ENCODE measurements at places on chromosomes 1 and 21.

DNA sequence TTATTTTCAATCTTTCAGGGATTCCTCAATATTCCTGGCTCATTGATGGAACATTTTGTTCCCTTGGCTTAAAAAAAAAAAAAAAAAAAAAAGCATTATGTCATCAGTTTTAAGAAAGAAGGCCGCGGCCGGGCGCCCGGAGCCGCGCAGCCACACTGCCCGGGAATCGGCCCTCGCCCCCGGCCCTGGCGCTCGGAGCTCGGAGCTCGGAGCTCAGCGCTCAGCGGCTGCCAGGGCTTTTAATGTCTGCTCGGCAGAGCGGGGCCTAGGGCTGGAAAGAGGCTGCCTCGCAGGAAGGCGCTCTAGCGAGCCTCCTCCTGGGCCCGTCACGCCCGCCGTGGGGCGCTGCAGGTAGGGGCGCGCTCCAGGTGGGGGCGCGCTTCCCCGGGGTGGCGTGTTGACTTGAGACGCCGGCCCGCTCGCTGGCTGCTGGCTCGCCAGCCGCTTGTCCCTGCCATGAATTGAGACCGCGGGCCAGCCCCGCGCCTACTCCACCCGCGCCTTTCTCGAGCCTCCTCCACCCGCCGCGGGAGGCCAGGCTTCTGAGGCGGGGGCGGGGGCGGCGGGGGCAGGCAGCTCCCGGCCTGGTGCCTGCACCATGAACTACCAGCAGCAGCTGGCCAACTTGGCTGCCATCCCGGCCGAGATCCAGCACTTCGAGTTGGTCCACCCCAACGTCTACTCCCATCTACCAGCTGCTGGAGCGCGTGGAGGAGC is 5.4 kb upstream of the TDRD5 start:
- no peak for ATAC-seq

DNA sequence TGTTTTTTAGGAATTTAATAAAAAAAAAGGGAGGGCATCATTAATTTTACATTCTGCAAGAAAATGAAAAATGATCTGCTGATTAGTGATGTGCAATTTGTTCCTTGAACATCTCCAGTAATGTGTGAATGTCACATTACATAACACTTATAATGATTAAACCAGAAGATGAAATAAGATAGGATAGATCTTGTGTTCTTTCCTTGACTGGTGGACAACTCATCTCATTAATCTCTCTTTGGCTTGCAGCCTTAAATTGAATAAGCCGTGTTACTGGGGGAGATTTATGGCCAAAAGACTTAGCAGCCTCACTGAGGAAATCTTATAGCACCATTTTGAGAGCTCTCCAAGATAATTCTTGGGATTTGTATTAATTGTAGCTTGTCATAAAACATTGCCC is 217.2 kb downstream of the ST6GALNAC3 start:
- ATAC-seq = no peak

- ATAC-seq = peak; percentile 51
These were observed at the start of gene TNFRSF1B for GRCh38 chr1:12166834-12167492. Gene TNFRSF1B (plus strand): TSS chr1:12166991. CDS start chr1:12167092, 101 bp downstream.

DNA sequence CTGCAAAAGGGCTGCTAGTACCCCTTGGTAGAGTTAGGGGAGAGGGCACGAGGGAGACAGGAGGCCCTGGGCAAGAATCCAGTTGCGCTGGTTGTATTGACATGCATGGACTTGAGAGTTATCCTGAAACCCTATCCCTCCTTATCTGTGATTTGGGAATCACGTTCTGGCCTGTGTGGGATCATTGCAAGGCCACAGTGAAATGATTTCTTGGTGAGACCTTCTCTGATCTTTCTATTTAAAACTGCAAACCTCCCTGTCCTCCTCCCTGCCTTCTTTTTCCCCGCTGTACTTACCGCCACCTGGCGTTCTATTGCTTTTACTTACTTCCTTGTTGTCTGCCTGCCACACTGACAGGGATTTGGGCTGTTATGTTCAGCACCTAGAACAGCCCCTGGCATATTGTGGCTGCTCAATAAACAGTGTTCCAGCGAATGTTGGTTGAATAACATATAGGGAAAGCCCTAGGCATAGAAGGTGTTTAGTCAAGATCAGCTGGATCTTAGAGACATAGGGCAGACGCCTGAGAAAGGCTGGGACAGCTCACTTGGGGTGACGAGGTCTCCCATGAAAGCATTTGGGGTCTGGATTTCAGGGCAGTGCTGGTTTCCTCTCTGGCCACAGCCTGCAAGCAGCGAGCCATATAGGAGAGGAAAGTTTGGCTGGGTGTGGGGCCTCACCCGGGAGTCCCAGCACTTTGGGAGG is 25.6 kb downstream of the ALPL start:
- ATAC-seq = no peak

GRCh38 chr1:28447679-28448078 is 58.2 kb upstream of the RCC1 start:
- no peak for ATAC-seq

DNA sequence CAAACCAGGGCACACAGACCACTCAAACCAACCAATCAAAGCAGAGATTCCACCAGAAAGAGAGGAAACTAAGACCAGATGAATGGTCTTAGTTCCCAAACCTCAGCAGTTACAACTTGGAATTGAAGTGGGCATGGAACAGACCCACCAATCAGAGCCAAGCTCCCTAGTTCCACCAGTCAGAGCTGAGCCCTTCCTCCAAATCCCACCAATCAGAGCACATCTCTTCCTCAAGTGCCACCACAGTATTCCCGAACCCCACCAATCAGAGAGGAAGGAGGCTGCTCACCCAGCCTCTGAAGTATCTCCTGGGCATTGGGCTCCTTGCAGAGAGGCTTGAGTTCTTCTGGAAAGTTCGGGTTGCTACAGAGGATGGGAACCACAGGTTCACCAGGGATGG is 1.4 kb downstream of the GUCA2A start:
- ATAC-seq = no peak

- no peak for ATAC-seq
These were observed 378.9 kb upstream of the RUNX1 start for GRCh38 chr21:35428001-35428320.

- ATAC-seq = no peak
These were observed 215.3 kb upstream of the NFIA start for GRCh38 chr1:60866917-60867531.

DNA sequence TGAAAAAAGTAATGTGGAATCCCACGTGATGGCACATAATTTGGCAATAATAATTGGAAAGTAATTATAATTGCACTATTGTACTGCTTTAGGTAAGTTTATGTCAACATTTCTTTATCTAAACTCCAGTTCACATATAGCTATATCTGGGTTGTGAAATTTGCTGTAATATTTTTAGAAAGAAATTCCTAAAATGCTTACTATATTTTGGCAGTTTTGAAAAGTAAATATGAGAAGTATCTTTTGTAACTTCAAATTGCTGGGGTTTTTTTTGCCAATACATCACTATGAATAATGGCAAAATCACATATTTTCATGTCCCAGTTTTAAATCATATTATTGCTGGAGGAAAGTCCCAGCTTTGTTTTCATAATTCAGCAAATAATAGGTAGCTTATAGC is 197.5 kb downstream of the PDE4B start:
- no peak for ATAC-seq

- peak; percentile 33 for ATAC-seq
These were observed 20.9 kb downstream of the ERICH3 start for GRCh38 chr1:74652711-74653139.

DNA sequence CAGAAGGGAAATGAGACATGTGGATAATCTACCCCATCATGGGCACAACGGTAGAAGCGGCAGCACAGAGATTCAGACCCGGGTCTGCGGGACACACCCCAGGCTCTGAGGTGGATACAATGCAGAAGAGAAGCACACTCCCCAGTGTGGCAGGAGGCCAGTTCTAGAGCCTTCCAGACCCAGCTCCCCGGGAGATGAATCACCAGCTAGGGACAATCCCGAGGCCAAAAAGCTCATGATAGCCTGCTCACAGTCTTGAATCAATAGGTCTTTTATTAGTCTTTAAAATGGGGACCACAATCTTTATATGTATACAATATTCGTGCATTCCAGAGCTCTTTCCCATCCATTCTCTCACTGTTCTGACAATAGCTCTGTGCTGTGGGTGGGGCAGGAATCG is 57.3 kb upstream of the DIRAS3 start:
- no peak for ATAC-seq

DNA sequence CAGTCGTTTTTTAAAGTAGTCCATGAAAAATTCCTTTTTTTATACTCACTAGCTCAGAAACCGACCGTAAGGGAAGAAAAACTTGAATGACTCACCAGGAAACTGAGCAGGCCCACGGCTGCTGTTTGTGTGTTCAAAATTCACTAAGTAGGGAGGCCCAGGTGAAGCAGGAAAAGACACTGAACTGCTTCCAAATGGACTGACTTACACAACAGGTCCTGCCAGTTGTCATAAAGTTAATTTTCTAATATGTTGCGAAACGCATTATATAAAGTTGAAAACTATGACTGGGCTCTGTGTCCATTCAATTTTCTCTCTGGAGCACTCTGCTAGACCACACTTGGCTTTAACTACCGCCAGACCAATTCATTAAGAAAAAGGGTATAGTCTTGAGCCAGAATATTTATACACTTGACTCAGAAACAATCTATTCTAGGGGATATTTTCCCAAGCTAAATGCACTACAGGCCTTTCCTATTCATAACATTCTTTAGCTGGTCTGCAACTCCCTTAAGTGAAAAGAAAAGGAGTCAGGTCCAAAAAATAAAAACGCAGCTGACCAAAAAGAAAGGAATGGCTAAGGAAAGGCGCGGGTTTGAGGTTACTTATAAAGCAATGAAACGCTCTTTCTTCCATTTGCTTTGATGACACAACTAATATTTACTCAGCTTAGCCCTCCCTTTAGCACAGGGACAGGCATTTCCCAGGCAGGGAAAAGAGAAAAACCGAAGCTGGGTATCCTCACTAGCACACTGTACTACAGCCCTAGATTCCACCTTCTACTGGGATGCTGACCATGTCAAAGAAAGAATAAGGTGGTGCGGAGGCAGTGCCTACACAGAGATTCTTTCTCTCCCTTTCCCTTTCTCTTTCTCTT is 306.3 kb upstream of the ESRRG start:
- no peak for ATAC-seq

DNA sequence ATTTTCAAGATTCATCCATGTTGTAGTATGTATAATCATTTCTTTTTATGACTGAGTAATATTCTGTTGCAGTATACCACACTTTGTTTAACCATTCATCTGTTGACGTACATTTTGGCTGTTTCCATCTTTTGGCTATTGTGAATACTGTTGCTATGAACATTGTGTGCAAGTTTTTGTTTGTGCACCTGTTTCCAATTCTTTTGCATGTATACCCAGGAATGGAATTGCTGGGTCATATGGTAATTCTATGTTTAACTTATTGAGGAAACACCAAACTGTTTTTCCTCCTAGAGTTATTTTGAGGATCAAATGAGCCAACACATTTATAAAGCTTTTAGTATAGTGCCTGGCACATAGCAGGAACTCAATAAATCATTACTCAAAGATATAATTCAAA is 49.2 kb upstream of the MAN1A2 start:
- ATAC-seq = no peak

DNA sequence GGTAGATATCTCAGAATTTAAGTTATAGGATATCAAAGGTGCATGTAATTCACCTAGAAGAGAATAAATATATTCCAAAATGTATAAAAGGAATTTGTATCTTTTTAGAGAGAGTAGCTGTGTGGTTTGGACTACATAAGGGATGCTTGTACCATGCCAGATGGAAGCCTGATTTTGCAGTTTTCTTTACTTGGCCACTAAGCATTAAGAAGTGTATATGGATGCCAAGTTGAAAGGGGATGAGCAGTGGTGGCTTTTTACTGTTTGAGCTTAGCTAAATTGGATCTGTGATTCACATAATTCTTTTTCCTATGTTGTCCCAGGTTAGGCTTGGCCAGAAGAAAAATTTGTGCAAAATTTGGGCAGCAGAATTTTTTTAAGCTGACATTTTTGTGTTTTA is 43.5 kb upstream of the TTLL7 start:
- no peak for ATAC-seq

DNA sequence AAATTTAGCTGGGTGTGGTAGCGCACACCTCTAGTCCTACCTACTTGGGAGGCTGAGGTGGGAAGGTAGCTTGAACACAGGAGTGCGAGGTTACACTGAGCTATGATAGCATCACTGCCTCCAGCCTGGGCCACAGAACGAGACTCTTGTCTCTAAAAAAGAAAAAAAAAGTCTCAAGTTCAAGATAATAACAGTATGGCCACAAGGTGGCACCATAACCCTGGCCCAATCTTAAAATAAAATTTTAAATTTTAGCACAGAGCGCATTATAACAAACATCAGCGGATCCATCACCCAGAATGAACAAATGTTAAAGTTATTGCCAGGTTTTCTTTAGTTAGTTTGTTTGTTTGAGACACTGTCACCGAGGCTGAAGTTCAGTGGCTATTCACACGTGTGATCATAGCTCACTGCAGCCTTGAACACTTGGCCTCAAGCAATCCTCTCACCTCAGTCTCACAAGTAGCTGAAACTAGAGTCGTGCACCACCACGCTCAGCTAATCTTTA is 2.9 kb upstream of the HTR6 start:
- no peak for ATAC-seq

DNA sequence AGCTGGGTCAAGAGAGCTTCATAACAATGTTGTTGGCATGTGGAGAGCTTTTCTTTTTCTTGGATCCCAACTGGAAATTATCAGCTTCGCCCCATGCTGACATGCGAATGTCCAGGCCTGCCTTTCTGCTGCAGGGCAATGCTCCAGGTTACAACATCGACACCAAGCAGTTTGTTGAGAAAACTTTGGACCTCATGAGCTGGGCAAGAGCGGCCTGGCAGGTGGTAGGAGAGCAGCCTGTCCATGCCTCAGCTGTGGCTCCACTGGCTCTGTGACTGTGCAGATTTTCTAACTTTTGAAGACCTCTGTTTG is 41.4 kb downstream of the MTARC1 start:
- ATAC-seq = no peak

DNA sequence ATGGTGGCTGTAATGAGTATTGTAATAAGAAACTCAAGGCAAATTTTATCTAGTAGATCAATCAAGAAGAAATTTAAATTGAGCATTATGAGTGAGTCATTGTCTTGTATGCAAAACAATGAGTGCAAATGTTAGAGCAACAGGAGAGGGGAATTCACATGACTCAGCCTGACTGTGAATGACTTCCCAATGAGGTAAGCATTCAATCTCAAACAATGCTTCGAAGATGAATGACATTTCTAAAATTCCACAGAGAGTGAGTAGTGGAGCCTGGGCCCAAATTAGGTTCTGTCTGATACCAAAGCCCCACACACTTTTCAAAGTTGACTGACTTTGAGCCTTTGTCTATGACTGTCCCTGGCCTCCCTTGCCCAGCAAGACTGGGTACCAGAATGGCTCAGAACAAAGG is 738.0 kb downstream of the PTPRU start:
- ATAC-seq = peak; percentile 25

DNA sequence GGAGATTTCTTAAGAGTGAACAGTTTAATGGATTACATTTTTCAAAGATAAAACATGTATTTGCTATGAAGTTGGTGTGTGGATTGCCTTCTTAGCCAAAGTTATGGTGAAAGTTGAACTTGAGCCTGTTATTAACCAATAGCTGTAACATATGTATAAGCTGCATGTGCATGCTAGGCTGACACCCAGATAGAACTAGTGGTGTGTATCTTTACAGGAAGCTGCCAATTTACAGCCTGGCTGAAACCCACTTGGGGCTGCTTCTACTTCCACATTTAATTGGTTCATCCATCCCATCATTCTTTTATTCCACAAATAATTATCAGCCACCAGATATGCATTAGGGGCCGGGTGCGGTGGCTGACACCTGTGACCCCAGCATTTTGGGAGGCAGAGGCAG is 3.3 kb downstream of the PLA2G5 start:
- ATAC-seq = no peak

Measured in activated CD4-positive, CD25-positive, alpha-beta regulatory T cell treated with anti-CD3 and anti-CD28 coated beads, Interleukin-2, amount 50 U/mL, for 24 hours (primary cell).